ENCODE measurements at places on chromosomes 3 and 15. TPM values are rescaled to one million over a fixed set of nuclear protein-coding genes. Genes with fewer than 3 reads are reported as not detected.

Gene LSAMP
- 0.28 TPM for total RNA-seq

Gene KBTBD13
- total RNA-seq = not detected

Gene TRPM7
- total RNA-seq = 34.3 TPM

Gene GREM1
- total RNA-seq = 84.7 TPM

Gene SERPINI2
- not detected for total RNA-seq

Gene GCSAM
- not detected for total RNA-seq

Gene DENND6A
- 16.9 TPM for total RNA-seq

Gene UBE2E2
- total RNA-seq = 63.3 TPM

Gene LRIG1
- total RNA-seq = 39.5 TPM

Gene RHOV
- not detected for total RNA-seq

Gene FRMD5
- 14.9 TPM for total RNA-seq

Gene CAMK2N2
- total RNA-seq = not detected

Gene POLQ
- 11.3 TPM for total RNA-seq

Gene TMEM266
- total RNA-seq = not detected

Gene RNF7
- total RNA-seq = 64.2 TPM

Gene TTLL13
- not detected for total RNA-seq

Gene HHATL
- total RNA-seq = not detected

Gene STRC
- total RNA-seq = 0.28 TPM

Gene FANCD2
- 31.2 TPM for total RNA-seq

Gene UCN2
- 0.85 TPM for total RNA-seq

Gene SUSD5
- 11.3 TPM for total RNA-seq

Gene TEX55
- total RNA-seq = not detected

Gene MYL3
- total RNA-seq = not detected

Gene EIF5A2
- total RNA-seq = 17.5 TPM

Gene SCN10A
- not detected for total RNA-seq

Gene CPNE9
- not detected for total RNA-seq

Gene CAMK1
- total RNA-seq = 34.4 TPM

Gene CYFIP1
- 79.8 TPM for total RNA-seq

Gene CDCP1
- 37.5 TPM for total RNA-seq

Gene KBTBD8
- 6.3 TPM for total RNA-seq

Gene PRSS50
- not detected for total RNA-seq

Gene DHX36
- total RNA-seq = 35.5 TPM

Gene TMCO5A
- total RNA-seq = not detected

Gene EPB42
- not detected for total RNA-seq

Gene CHRNA7
- total RNA-seq = 0.19 TPM

Gene LXN
- 135 TPM for total RNA-seq

Gene SGO1
- 9.8 TPM for total RNA-seq

Gene XYLB
- 4.4 TPM for total RNA-seq

Gene ONECUT1
- not detected for total RNA-seq

Gene OXTR
- total RNA-seq = 29.9 TPM

Gene NUP210
- total RNA-seq = 0.38 TPM

Gene GPR15
- total RNA-seq = not detected

All from regular cardiac myocyte (primary cell).